ENCODE measurements at places on chromosomes 6 and 20.
A peak's percentile ranks its signal among the peaks of the same experiment; 100 is the strongest.

- no peak for DNase-seq
Observed at GRCh38 chr20:37492096-37492625, 28.9 kb upstream of the NNAT start.

DNA sequence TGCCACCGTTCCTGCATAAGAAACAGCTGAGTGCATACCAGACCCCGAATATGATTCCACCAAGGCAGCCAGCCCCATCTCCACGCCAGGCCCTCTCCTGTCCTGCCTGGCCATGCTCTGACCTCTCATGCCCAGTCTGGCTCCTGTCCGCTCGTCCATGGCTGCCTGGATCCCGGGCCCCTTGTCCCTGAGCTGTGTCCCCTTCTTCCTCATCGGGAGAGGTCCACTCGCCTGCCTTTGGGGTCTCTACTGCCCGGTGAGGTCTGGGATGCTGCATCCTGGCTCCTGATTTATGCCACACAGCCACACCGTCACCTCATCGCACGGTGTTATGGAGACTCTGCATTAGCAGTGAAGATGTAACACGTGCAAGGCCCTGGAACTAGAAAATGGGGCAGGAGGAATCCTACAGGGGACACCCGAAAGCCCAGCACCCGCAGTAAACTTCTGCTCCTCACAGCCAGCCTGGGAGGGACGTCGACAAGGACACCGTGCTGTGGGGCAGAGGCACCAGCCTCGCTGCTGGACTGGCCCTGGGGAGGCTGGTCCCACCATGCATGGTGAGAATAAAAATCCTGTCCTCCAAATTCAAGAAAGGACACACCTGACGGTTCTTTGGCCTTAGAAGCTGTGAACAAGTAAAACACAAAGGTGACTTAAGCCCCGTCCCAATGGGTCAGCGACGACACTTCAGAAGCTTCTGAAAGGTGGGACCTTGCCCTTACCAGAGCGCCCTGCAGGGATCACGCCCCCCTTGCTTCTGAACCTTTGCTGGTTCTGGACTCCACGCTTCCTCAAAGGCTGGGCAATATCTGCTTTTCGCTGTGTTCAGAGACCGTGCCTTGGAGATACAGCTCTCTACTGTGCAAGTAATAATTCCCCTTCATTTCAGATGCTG is 103.0 kb downstream of the DLL1 start:
- DNase-seq, result no peak

DNA sequence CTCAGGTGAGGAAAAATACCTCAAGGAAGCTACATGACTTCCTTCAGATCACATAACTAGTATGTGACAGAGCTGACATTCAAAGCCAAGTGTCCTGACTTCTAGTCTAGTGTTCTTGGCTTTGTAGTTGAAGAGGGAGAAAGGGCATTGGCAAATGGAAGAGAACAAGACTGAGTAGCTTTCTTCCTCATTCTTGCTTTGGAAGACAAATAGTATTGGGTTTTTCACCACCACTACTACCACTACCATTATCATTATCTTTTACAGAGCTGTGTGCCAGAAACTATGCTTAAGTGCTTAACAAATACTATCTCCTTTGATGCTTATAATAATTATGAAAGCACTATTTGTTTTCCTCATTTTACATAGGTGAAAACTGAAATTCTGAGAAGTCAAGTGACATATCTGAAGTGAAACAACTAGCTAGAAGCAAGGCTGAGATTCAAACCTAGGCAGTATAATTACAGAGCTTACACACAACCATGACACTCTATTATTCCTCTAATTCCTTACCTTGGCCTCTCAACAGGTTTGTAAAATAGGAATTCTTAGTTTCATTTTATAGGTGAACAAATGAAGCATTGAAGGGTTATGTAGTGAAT is 6.8 kb downstream of the ACSS2 start:
- no peak for DNase-seq

DNA sequence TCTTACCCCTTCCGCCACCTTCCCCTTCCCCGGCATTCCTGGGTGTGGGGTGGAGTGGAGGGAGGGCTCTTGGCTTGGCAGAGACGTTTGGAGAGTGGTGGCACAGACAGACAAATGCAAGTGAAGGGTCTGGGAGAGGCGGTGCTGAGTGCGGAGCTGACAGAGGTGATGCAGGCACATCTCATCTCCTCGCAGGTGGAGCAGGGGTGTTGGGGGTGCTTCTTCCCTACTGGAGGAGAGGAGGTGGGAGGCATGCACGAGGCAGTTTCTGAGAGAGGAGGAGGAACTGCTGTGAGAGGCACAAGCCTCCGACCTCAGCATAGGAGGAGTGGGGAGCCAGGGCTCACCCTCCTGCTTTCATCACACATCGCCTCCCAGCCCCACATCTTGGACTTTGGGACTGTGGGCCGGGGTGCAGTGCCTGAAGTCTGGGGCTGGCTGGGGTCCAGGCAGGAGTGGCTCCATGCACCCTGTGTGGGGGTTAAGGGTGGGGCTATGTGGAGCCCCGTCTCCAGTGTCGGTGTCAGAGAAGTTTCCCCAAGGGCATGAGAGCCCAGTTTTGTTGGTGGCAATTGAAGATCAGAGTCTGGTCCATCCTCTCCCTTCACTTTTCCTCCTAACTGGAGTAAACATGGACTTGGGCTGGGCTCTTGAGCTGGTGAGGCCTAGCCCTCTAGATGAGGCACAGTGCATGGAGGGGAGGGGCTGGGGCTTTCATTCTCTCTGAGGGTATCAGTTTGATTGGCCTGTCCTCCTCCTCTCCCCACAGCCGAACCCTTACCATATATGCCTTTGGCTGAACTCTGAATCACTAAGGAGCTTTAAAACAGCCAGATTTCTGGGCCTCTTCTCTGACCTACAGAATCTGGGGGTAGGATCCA is 20.2 kb upstream of the SLC22A7 start:
- no peak for DNase-seq

GRCh38 chr6:12990162-12990561 is 273.6 kb downstream of the PHACTR1 start:
- no peak for DNase-seq

- DNase-seq, result no peak
Observed at GRCh38 chr20:3509064-3509463, 38.2 kb downstream of the ATRN start.

- DNase-seq, result peak; percentile 38
Observed at GRCh38 chr6:3228771-3229565, 1.5 kb upstream of the TUBB2B start.

GRCh38 chr6:47403801-47404200 is 73.8 kb upstream of the CD2AP start:
- DNase-seq, result no peak

GRCh38 chr6:158572653-158573541 is 13.0 kb downstream of the TMEM181 start:
- DNase-seq, result no peak

DNA sequence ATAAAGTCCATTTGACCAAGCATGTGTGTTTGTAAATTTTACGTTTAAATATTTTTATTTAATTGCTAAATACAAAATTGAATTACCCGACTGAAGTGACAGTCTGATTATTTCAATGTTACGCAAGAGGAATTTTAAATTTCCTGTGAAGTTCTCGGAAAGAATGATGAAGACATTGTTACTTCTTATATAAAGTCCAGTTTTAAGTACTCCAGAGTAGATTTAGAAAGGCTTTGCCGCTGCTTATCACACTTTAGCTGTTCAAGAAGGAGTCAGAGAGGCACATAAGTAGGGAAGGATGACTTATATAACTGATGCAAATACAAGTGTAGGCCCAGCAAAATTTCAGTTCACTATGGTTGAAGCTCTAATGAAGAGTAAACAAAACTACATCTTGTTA is 265.1 kb upstream of the CITED2 start:
- DNase-seq, result no peak

DNA sequence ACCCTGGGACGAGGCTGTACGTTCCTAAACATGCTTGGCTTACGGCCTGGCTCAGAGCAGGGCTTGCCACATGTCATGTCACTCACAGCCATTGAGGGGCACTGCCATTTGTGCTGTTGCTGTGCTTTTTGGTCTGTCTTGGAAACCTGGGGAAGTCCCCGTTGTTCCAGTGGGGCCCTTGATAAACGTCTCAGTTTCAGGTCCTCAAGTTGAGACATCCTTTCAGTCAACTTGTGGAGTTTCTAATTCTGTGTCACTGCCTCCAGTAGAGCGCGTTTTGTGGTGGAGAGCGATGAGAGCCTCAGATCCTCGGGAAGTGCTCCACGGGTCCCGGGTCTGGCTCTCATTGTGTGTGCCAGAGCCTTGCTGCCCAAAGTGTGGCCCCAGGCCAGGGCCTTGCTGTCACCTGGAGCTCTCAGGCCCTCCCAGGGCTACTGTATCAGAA is 43.0 kb upstream of the CCR6 start:
- DNase-seq, result peak; percentile 67

- peak; percentile 32 for DNase-seq
Observed at GRCh38 chr20:36154700-36155628, at the start of gene EPB41L1. Gene EPB41L1 (plus strand): TSS chr20:36154740. CDS start chr20:36173778, 19,038 bp downstream.

DNA sequence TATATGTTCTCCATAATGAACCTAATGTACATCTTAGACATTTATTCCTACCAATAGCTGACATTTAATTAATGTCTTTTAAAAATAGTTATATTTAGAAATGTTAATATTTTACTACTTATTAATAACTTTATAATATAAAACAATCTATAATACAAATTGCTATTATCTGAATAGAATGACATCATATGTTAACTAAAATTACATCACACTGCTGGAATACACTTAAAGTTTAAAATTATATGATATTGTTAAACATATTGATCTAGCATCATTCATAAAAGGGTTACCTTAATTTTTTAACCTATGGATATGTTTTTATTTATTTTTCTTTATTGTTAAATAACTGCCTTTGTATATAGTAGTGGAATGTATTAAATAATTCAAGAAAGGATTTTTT is 660.2 kb upstream of the ADGRB3 start:
- DNase-seq, result no peak

GRCh38 chr6:36364669-36365479 is 22.6 kb downstream of the ETV7 start:
- DNase-seq, result peak; percentile 37

GRCh38 chr6:71621918-71622519 is 264.3 kb upstream of the RIMS1 start:
- DNase-seq, result no peak

GRCh38 chr6:90516074-90516660 is 70.7 kb downstream of the MAP3K7 start:
- DNase-seq, result no peak

DNA sequence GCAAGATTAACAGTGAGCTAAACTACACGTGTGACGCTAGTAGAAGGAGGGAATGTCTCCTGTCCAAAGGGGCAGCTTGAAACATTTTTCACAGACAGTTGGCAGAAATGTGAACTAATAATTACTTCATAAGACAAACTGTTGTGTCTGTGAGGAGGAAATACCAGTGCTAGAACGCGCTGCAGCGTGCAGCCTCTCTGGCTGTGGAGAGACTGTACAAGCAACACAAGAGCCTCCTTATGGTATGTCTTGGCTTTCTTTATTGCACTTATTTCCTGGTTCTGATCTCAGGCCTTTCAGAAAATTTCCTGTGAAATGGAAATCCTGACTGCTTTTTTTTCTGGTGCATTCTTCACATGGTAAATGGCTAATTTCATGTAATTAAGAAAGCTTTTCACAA is 25.3 kb upstream of the TIAM2 start:
- DNase-seq, result no peak

GRCh38 chr6:84791233-84791632 is 26.8 kb upstream of the TBX18 start:
- no peak for DNase-seq

DNA sequence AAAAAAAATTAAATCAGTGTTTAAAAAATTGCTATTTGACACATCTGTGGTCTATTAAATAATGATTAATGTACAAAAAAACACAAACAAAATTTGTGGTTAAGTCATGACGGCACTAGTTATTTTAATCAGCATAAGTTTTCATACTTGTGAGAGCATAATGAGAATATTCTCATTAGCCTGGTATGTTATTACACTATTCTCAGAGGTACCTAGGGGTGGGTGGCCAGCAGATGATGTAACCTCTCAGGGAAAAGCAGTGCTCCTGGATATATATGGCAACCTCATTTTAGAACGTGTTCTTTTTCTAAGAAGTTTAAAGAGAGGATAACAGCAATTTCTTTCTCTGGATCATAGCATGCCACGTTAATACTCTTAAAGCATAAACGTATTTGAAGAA is 109.2 kb downstream of the GJA1 start:
- no peak for DNase-seq

DNA sequence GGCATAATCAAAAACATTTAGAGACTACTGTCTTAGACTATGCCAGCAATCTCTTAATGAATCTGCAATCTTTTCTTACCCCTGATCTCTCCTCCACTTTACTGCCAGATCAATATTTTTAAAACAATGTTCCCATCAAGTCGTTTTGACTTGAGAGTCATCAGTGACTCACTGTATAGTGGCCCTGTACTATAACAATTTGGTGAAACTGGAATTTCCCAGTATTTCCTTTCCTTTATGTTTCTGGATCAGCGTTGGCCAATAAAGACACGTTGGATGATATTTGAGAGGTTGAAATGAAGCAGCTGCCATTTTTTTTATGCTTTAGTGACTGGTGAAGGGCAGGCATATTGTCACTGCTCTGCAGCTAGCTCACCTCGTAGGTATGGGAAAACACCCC is 10.1 kb upstream of the SMIM13 start:
- DNase-seq, result no peak

DNA sequence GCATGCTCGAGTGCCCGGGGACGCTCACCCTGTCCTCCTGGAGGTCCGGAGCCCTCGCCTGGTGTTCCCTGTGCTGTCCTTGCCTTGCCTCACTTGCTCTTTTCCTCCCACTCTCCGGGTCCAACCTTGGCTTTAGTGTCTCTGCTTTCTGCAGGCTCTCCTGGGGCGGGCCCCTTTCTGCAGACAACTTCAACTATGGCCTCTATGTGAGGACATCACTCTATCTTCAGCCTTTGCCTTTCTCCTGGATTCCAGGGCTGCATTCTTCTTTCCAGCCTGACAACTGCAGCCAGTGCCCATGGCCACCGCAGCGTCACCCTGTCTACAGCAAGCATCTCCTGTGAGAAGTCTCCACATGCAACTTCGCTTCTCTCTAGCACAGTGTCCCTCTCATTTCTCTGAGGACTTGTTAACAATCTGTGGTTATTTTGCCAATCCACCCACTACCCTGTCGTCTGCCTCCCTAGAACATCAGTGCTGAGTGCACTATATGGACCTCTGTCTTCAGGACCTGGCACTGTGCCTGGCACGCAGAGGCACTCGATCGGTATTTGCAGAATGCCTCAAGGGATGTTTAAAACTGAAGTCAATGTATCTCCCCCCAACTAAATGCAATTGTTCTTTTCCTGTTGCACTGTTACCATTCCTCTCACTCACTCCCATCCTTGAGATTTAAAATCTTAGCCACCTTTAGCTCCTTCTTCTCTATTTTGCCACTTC is 35.9 kb downstream of the FOXC1 start:
- DNase-seq, result no peak

DNA sequence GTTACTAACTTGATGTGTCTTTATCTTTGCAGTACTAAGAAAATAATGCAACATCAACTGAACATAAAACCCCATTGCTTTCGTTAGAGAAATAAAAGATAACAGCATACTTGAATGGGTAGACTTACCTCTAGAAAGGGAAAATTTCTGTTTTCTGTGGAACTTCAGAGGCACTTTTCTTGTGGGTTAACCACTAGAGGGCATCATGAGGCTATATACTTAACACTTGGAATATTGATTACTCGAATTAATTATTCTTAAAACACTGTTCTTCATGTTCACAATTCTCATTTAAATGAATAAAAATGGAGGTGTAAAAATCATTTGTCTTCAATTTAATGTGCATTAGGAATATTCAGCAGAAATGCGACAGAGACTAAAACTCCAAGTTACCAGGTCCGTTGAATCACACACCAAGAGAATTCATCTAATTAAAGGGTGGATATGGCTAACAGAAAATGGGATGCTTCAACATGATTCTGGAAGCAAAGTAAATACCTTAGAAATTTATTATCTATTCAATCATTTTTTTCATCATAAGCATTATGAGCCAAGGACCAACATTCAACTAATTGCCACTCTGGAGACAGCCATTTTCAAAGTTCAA is 330.8 kb upstream of the PREP start:
- no peak for DNase-seq
